ENCODE measurements at places on chromosomes 7 and 10. TPM values are rescaled to one million over a fixed set of nuclear protein-coding genes. Genes with fewer than 3 reads are reported as not detected.

- no peak overlapping the region for H3K4me3 ChIP-seq
- H3K4me1 ChIP-seq = no peaks in the 10 kb centered on the region
- no peaks in the 10 kb centered on the region for H3K36me3 ChIP-seq
- H3K27ac ChIP-seq = no peak overlapping the region
- DNase-seq = no peak
- peaks cover 18% of the 10 kb centered on the region for H3K27me3 ChIP-seq
Measured at GRCh38 chr7:121510302-121510701, 114.2 kb upstream of the FAM3C start.

DNA sequence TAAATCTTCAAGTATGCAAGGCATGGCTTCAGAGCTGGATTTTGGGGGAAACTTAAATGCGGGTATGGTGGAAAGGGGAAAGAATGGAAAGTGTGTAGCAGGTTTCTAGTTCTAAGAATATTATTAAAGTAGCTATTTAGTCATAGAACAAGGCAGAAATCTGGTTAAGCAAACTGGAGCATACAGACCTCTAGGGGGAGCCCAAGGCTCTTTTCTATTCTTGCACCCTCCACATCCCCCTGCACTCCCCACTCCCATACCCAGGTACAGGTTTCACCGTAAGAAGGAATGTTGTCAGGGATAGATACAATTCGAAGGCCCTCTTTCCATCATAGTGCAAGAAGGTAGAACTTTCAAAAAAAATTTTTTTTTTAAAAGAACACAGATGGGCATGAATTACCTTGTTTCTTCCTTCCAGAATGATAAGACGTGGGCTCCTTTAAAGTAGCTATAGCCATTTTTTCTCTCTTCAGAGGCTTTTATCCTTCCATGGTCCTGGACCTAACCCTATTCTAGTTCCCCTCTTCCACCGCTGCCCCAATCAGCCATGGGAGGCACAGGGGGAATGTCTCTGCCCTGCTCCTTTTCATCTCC is 41.5 kb upstream of the SMIM30 start:
- no peak overlapping the region for H3K27ac ChIP-seq
- H3K36me3 ChIP-seq = no peaks in the 10 kb centered on the region
- H3K4me1 ChIP-seq = no peaks in the 10 kb centered on the region
- DNase-seq = no peak

Gene MAGI2
- not detected for total RNA-seq

GRCh38 chr10:99530108-99531025 is 2.4 kb upstream of the NKX2-3 start:
- H3K27ac ChIP-seq = no peak overlapping the region
- H3K27me3 ChIP-seq = peaks cover 90% of the 10 kb centered on the region
- DNase-seq = no peak

- H3K4me3 ChIP-seq = no peak overlapping the region
- H3K27ac ChIP-seq = no peak overlapping the region
- H3K36me3 ChIP-seq = peaks cover 5% of the 10 kb centered on the region
- no peak for DNase-seq
- no peaks in the 10 kb centered on the region for H3K27me3 ChIP-seq
Measured at GRCh38 chr10:99850767-99851340, 68.4 kb downstream of the ABCC2 start.

- H3K27ac ChIP-seq = no peak overlapping the region
- no peaks in the 10 kb centered on the region for H3K27me3 ChIP-seq
- no peak overlapping the region for H3K4me3 ChIP-seq
- H3K4me1 ChIP-seq = peaks cover 20% of the 10 kb centered on the region
- no peaks in the 10 kb centered on the region for H3K36me3 ChIP-seq
Measured at GRCh38 chr7:157470017-157470322, 133.2 kb downstream of the DNAJB6 start.

GRCh38 chr10:35379226-35380137 is 43.2 kb downstream of the CCNY start:
- no peaks in the 10 kb centered on the region for H3K27me3 ChIP-seq
- H3K4me1 ChIP-seq = peaks cover 47% of the 10 kb centered on the region
- peaks cover 4% of the 10 kb centered on the region for H3K36me3 ChIP-seq
- no peak overlapping the region for H3K4me3 ChIP-seq
- DNase-seq = no peak

GRCh38 chr10:35136263-35136815 is 9.7 kb downstream of the CREM start:
- peaks cover 22% of the 10 kb centered on the region for H3K4me1 ChIP-seq
- peak overlapping the region; percentile 73 for H3K4me3 ChIP-seq
- H3K27me3 ChIP-seq = no peaks in the 10 kb centered on the region
- no peaks in the 10 kb centered on the region for H3K36me3 ChIP-seq

Gene OR6V1
- not detected for total RNA-seq

Gene RBP4
- not detected for total RNA-seq

Gene SND1
- total RNA-seq = 208 TPM

Measured in T-helper 17 cell (primary cell).